Activated B cell treated with CpG ODN at 0.5 μM for 24 hours (primary cell): ENCODE measurements at places on chromosomes 1 and 21.
A peak's percentile ranks its signal among the peaks of the same experiment; 100 is the strongest.

- no peaks in the 10 kb centered on the region for H3K27me3 ChIP-seq
- no peak overlapping the region for H3K4me3 ChIP-seq
- H3K4me1 ChIP-seq, result no peaks in the 10 kb centered on the region
These were observed 53.8 kb downstream of the TRIM11 start for GRCh38 chr1:228352677-228353481.

GRCh38 chr1:211685823-211686222 lies 10.4 kb upstream of the NEK2 start:
- H3K36me3 ChIP-seq, result no peaks in the 10 kb centered on the region
- no peak overlapping the region for H3K27ac ChIP-seq
- no peaks in the 10 kb centered on the region for H3K27me3 ChIP-seq
- no peak overlapping the region for H3K4me3 ChIP-seq

DNA sequence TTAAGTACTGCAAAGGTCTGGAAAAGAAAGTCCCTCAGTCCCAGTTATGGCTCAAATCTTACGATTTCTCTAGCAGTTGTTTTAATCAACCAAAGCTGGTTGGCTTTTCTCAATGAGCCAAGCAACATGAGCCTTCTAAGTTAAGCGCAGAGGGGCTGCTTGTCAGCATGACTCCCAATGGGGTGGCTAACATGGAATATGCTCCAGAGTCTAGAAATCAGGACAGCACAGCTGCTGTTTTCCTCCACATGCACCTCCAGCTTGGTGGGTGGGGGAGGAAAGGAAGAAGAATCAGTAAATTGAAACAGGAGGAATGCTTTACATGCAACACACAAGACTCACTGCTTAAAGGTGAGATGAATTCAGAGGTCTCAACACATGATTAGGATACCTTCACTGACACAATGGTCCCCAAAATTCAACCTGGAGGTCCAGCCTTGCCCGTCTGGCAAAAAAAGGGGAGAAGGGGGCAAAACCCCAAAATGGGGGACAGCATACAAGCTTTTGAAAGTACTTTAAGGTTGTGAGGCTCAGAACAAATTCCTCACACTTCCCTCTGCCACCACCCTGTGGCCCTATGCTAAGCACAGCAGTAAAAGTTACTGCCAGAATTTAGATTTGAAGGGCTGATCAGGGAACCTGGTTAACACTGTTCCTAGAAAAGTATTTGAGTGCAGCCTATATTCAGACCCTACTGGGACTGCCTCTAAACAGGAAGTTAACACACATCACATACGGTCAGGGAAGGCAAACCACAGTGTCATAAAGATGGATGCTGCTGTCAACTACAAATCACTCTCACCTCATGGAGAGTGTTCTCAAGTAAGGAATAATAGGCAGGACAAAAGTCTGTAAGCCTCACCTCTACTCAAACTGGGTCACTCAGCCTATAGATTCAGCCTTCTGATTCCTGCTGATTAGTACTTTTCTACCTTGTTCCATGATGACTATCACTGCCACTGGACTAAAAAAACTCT lies 2.6 kb downstream of the GATAD2B start:
- H3K4me1 ChIP-seq, result peaks cover 61% of the 10 kb centered on the region
- peak overlapping the region; percentile 75 for H3K27ac ChIP-seq
- no peak for DNase-seq
- peak overlapping the region; percentile 93 for H3K4me3 ChIP-seq

GRCh38 chr21:44892536-44893277 lies 19.2 kb upstream of the PTTG1IP start:
- DNase-seq, result peak; percentile 73
- no peak overlapping the region for H3K4me3 ChIP-seq
- no peak overlapping the region for H3K27ac ChIP-seq
- H3K4me1 ChIP-seq, result peaks cover 24% of the 10 kb centered on the region
- H3K36me3 ChIP-seq, result peaks cover 41% of the 10 kb centered on the region

GRCh38 chr1:203536980-203537455 lies 43.1 kb downstream of the OPTC start:
- H3K27ac ChIP-seq, result no peak overlapping the region
- H3K36me3 ChIP-seq, result no peaks in the 10 kb centered on the region
- no peak overlapping the region for H3K4me3 ChIP-seq
- H3K27me3 ChIP-seq, result peaks cover 19% of the 10 kb centered on the region
- DNase-seq, result no peak
- H3K4me1 ChIP-seq, result no peaks in the 10 kb centered on the region

GRCh38 chr1:151831605-151832004 lies at the start of gene RORC:
RORC (minus strand) TSS chr1:151831802; CDS start chr1:151831764, 38 bp downstream.
- no peak for DNase-seq
- H3K27me3 ChIP-seq, result peaks cover 13% of the 10 kb centered on the region
- H3K27ac ChIP-seq, result no peak within 1 kb of the TSS
- no peak within 1 kb of the TSS for H3K4me3 ChIP-seq

DNA sequence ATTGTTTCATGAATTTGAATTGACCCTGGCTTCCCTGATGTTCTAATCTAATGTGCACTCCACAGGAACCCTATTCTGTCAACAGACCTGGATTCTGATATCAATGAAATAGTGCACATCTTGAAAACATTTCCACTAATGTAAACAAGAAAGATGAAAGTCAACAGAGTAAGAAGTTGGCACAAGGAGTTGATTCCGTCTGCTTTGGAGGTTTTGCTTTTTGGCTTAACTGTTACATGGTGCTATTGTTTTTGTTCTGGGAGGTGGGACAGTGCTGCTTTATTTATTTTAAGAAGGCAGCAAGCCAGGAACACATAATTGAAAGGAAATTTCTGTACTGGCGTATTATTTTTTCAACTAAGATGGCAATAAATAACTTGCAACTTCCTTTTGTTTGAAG lies 73.3 kb downstream of the LEPR start:
- H3K27me3 ChIP-seq, result peaks cover 4% of the 10 kb centered on the region
- H3K27ac ChIP-seq, result no peak overlapping the region
- H3K4me1 ChIP-seq, result no peaks in the 10 kb centered on the region
- DNase-seq, result no peak

DNA sequence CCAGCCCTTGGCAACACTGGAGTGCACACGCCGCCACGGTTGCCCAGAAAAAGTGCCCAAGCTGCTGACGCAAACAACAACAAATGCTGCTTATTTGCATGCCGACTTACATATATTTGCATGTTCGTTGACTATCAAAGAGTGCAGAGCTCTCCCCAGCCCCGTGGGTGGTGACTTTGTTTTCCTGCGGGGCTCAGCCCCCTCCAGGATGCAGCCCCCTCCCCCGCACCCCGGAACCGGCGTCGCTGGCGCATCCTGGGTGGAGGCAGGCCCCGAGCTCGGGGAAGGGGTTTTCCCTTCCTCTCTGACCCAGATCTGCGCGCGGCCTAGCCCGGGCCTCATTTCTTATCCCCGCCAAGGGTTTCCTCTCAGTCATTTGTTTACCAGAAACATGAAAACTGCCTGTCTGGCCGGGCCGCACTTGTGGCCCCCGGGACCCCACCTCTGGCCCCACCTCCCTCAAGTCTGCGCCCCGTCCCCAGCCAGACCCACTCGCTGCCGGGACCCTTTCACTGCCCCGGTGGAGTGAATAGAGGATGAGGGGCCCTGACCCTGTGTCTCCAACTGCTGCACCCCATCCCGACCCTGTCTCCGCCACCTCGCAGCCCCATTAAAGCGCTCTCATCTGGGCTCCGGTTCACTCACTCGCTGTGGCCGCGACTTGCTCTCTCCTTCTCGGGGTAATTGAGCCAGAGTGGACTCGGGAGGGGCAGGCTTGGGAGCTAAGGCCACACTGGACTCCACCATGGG lies 5.5 kb downstream of the TNFRSF25 start:
- no peak for DNase-seq
- no peaks in the 10 kb centered on the region for H3K36me3 ChIP-seq
- peaks cover 43% of the 10 kb centered on the region for H3K27me3 ChIP-seq
- H3K4me3 ChIP-seq, result peak overlapping the region; percentile 67
- no peak overlapping the region for H3K27ac ChIP-seq
- peaks cover 22% of the 10 kb centered on the region for H3K4me1 ChIP-seq

- peak overlapping the region; percentile 24 for H3K4me3 ChIP-seq
- no peak for DNase-seq
- H3K36me3 ChIP-seq, result peaks cover 54% of the 10 kb centered on the region
- no peaks in the 10 kb centered on the region for H3K27me3 ChIP-seq
These were observed 4.5 kb downstream of the TXNIP start for GRCh38 chr1:145991735-145992412.

- H3K27ac ChIP-seq, result no peak overlapping the region
- no peak overlapping the region for H3K4me3 ChIP-seq
- peaks cover 1% of the 10 kb centered on the region for H3K4me1 ChIP-seq
- H3K27me3 ChIP-seq, result peaks cover 2% of the 10 kb centered on the region
- DNase-seq, result no peak
These were observed 51.9 kb downstream of the DHX9 start for GRCh38 chr1:182890927-182891610.

DNA sequence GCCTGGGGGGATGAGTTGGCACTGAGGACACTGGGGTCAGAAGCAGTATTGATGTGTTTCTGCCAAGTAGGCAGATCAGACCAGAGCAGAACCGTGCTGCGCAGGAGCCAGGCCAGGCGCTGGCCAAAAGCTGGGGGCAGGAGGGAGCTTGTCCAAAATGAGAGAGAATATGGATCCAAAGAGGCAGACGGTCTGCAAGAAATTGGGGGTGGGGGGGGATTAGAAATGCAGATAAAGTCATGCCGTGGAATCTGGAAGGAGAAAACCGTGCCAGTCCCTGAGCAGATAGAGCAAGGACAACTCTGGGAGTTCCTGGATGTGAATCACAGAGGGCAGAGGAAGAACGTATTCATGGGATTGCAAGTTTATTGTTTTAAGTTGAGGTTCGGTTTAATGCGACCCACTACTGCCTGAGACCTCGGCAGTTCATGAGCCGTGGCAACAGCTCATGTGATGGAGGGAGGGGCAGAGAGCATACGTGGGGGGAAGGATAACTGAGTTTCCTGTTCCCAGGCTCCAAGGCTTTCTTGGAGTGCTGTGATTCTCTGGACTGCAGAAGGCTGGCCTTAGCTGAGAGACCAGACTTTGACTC lies 224.0 kb downstream of the FGGY start:
- H3K27ac ChIP-seq, result no peak overlapping the region
- no peak for DNase-seq
- H3K27me3 ChIP-seq, result no peaks in the 10 kb centered on the region
- H3K36me3 ChIP-seq, result no peaks in the 10 kb centered on the region
- H3K4me1 ChIP-seq, result no peaks in the 10 kb centered on the region

DNA sequence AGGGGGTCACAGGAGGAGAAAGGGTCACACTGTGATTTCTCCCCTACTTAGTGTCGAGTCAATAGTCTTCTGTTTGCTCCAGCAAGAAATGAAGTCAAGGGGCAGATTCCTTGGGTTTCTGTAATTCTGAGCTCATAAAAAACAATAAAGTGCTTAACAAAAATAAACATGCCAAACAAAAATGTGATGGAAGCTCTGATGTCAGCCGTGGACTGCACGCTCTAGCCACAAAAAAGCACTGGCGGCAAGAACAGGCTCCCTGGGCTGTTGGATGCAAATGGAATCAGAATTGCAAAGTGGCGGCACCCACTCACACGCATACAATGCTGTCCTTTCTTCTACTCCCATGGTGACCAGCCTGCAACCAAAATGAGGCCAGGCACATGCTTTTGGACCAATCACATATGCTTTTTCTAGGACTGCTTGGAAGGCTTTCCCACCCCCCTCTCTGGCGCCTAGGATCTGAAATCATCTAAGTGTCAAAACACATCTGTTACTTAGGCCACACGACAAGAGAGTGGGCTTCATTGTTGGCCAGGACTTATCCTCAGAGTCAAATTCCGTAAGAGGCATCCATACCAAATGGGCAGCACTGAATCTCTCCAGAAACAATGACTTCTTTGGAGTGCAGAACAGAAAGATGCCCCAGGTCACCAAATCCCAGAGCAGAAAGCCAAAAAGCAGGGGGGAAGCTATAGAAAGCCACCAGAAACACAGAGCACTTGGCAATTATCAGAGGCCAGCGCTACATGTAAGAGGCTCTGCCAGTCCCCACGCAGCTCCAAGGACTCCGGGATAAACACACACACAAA lies 9.2 kb downstream of the C1orf198 start:
- H3K4me1 ChIP-seq, result peaks cover 6% of the 10 kb centered on the region
- no peak for DNase-seq
- no peak overlapping the region for H3K27ac ChIP-seq
- H3K36me3 ChIP-seq, result no peaks in the 10 kb centered on the region
- no peaks in the 10 kb centered on the region for H3K27me3 ChIP-seq

DNA sequence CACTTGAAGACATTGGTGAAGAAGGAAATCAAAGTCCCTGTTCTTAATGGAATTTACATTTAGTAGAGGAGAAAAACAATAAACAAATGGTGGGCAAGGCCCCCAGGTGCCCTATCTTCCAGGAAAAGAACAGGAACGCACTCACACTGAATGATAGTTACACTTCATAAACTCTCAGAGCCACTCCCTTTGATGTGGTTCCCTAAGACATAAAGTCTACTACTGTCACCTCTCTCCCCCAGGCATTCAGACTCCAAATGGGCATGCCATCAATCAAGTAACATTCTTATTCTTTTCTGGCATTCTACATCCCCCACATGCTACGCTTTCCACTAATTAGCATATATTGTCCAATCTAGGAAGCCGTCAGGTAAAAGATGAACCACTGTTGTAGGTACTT lies 36.6 kb upstream of the PIGC start:
- H3K36me3 ChIP-seq, result no peaks in the 10 kb centered on the region
- H3K27me3 ChIP-seq, result peaks cover 6% of the 10 kb centered on the region
- no peak for DNase-seq
- no peak overlapping the region for H3K27ac ChIP-seq

DNA sequence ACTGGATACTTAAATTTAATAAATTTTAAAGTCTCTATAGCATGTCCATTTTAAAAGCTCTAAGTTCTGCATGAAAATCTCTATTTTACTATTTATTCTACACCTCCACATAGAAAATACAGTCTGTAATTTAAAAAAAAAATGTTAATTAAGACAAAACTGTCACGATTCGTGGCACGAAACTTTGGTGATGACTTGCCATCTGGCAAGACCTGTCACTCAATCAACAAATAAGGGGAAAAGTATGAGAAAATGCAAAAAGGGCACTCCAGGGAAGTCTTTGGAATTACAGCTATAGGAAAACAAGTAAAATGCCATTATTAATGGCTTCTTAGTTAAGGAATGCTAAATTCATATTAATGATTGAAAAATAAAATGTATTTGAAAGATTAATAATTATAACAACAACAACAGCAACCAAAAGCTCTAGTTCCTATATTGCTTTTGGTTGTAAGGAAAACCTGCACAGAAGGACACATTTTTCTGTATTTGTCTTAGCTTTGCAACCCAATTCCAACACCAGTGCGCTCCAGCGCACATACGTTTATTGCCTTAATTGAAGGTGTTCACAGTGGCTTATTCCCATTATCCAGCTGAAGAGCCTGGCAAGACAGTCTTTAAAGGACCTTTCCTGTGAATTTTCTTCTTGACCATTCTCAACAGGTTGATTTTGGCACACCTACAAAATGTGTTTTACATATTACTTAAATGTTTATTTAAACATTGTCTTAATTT lies 107.8 kb downstream of the PLPPR5 start:
- H3K4me3 ChIP-seq, result no peak overlapping the region
- H3K27me3 ChIP-seq, result no peaks in the 10 kb centered on the region

GRCh38 chr1:1361982-1362423 lies 3.6 kb upstream of the MXRA8 start:
- H3K27ac ChIP-seq, result no peak overlapping the region
- H3K27me3 ChIP-seq, result peaks cover 16% of the 10 kb centered on the region
- H3K4me1 ChIP-seq, result peaks cover 4% of the 10 kb centered on the region
- no peak overlapping the region for H3K4me3 ChIP-seq
